HT1080 (cell line): ENCODE measurements at places on chromosomes 2 and 18.

DNA sequence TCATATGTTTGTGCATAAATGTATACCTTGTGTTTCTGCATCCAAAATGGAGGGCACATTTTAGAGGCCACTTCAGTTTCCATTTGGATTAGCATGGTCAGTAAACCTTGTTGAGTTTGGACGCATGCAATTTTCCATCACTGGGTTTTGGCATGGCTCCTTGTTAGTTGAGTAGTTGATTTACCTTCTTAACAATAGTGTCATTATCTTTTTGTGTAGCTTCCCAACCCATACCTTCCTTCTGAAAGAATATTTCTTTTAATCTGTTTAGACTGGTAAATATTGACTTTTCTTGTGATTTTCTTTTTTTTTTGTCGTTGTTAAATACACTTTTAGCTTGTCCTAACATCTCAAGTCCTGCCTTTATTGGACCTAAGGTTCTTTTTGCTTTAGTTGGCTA is 15.5 kb downstream of the RPIA start:
- DNase-seq = no peak

- DNase-seq = no peak
These were observed 68.3 kb upstream of the ZNF397 start for GRCh38 chr18:35172451-35173035.

DNA sequence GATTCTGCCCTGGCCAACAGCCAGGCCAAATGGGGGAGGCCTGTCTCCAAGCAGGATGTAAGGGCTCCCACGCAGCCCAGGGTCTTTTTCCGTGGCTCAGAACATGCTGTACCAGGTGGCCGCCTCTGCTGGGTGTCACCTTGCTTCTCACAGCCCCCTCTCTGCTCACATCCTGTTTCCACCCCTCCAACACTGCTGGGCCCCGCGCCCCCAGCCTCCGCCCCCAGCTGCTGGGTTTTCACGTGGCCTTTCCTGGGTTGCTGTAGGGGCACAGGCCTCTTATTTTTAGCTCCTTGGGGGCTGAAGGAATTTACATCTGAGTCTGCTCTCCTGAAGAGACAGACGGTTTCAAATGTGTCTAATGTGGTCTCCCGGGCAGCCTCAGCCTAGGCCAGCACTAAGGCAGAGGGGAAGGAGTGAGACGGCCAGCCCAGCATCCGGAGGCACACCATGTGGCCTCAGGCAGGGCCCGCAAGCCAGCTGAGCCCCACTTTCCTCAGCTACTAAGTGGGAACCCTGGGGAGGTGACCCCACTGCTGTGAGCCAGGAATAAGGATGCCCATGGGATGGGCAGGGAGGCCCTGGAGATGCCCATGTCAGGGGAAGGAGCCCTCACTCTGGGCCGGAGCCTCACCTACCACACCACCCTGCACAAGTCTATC is 18.7 kb upstream of the DUSP2 start:
- no peak for DNase-seq

DNA sequence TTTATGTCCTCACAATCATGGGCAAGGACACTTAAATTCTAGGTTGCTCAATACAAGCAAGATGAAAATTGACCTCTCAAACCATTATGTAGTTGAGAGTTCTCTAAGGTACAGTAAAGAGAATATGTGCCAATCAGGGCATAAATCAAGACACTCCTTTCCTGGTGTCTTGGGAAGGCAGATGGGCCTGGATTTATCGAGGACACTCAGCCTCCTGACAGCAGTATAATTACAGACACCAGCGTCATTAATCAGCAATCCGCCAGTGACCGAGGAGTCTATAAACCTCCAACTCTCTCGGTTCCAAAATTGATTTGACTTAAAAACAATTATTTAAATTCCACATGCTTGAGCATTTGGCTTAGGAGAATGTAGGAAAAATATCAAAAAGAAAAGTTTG is 75.7 kb upstream of the DAPL1 start:
- DNase-seq = no peak

GRCh38 chr18:29838556-29838955 is 1204.0 kb downstream of the DSC3 start:
- no peak for DNase-seq

DNA sequence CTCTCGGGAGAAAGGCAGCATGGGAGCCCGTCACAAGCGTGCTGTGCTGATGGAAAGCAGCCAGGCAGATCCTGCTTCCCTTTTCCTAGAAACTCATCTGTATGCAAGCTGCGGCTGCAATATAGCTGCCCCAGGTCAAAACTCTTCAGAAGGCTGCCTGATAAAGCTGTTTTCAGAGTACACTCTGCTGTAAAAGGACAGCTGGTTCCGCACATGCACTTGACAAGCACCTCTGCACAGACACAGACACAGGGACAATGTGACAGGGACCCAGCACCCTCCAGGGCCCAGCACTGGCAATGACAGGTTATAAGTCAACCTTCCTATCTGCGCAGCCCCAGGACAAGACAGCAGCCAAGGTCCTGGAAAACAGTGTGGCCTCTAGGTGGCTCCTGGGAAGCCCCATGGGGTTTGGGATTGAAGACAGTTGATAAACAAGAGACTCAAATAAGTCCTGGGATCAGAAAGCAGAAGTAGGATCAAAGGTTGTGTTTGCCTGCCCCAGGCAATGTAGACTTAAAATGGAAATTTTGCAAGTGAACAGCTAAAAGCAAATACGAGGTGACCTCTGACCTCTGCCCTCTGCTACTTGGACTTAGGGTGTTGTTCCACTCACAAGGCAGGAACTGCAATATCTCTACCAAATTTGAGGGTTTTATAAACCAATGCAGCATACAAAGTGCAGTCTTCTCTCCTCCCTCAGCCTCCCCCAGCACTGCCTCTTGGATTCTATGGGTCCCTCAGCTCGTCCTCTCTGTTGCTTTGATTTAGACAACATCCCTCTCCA is 16.9 kb downstream of the SLC66A2 start:
- no peak for DNase-seq

- DNase-seq = peak; percentile 28
These were observed 257.1 kb upstream of the SPOPL start for GRCh38 chr2:138244501-138244925.

DNA sequence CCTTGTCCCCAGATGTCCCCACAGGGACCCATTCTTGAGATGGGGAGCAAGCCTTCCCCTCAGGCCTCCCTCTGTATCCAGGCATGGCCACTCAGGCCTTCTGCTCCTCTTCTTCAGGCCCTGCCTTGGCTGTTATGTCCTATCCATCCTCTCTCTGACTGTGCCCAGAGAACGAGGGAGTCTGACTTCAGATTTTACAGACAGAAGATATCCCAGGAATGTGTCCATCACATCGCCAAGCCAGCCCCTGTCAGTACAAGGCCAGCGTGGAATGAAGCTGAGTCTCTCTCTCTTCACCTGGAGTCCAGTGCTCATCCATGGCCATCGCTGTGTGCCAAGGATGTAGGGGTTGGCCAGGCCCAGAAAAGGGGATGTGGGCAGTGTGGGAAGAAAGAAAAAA is 57.6 kb downstream of the SDC1 start:
- DNase-seq = no peak

GRCh38 chr2:152415231-152415642 is 80.3 kb downstream of the FMNL2 start:
- DNase-seq = peak; percentile 51

GRCh38 chr2:132943829-132944228 is 273.8 kb upstream of the LYPD1 start:
- DNase-seq = peak; percentile 10

- DNase-seq = no peak
These were observed 95.2 kb downstream of the TTC32 start for GRCh38 chr2:19806591-19806990.

- no peak for DNase-seq
These were observed 46.4 kb upstream of the GALNT3 start for GRCh38 chr2:165840333-165840958.

DNA sequence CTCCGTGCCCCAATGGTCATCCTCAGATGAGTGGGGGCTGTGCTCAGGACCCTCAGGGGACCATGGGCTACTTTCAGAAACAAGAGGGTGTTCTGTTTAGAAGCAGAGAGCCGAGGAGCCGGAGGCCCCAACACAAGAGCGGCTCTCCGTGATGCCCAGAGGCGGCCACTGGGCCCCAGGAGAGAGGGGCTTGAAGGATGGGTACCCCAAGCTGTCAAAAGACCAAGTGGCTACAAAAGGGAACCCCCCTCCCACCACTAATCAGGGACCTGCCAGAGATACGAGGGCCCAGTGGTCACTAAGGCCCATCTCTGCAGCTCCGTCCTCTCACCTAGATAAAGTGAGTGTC is 93.6 kb downstream of the HDAC4 start:
- no peak for DNase-seq

DNA sequence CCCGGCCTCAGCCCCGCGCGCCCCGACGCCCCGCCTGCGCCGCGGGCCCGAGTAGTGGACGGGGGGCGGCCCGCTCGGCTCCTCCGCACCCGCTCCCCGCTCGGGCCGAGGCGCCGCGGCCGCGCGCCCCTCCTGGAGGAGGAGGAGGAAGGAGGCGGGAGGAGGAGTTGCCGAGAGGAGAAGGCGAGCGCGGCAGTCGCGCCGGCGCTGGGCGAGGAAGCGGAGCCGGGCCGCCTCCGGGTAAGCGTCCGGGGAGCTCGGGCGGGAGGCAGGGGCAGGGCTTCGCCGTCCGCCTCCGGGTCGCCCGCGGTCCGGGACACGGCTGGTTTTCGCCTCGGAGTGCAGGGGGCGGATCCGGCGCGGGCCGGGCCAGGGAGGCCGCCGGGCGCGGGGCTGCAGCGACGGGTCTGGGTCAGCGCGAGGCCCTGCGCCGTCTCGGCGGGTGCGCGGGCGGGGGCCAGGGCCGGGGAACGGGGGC is at the start of gene SOCS6:
TSS of gene SOCS6 (plus strand) at position 195 of the 478 bp plus-strand sequence. CDS start 35,624 bp downstream, outside the sequence.
- DNase-seq = peak; percentile 54

DNA sequence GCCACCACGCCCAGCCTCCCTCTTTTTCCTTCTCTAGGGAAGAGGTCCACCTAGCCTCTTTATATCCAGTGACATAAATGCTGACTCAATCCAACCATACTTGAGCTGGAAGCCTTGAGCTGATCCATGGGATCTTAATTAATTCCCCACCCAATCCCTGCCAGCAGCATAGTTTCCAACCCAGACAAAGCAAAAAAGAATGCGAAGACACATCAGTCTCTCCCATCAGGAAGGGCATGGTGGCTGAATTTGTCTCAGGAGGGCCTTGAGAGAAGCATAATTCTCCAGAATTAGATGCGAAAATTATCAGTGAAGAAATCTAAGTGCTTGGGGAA is 22.5 kb downstream of the CASP10 start:
- no peak for DNase-seq

GRCh38 chr2:131517106-131517831 is 10.4 kb upstream of the CCDC74A start:
- no peak for DNase-seq

DNA sequence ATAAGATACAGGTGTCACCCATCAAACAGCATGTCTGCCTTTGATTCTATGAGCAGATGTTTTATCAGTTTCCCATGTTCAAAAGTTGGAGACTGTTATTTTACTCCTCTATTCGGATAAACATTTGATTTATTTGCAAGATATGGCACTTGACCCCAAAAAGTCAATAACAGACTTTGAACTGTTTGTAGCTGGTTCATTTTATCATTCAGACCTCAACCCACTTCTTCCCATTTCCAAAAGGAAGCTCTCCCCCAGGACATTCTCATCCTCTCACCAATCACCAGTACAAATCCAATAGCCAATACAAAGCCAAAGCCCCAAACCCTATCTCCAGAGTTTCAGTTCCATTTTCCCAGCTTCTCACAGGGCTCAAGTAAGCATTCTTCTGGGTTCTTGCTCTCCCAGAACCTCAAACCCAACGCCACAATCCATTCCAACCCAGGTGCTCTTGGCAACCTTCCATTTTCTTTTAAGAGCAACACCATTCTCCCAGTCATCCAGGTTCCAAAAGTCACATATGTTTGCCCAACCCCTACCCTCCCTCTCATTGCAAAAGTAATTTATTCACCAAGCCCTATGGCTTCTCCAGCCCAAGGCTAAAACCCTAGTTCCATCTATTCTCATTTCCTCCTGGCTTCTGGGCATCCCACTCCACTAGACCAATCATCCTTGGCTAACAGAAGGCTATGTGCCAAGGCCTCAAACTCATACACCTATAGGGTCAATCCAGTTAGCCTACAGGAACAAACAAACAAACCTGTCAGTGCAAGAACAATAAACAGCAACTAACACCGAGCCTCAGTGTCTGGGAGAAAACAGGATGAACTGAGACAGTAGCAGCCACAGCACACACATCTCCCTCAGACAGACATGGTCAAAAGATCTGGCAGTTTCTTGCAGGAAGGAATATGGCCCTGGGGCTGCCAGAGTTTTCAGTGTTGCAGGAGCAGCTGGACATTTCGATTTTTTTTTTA is 9.2 kb downstream of the ACVR1 start:
- DNase-seq = no peak

- DNase-seq = no peak
These were observed 140.1 kb upstream of the ACAA2 start for GRCh38 chr18:49953391-49953790.

DNA sequence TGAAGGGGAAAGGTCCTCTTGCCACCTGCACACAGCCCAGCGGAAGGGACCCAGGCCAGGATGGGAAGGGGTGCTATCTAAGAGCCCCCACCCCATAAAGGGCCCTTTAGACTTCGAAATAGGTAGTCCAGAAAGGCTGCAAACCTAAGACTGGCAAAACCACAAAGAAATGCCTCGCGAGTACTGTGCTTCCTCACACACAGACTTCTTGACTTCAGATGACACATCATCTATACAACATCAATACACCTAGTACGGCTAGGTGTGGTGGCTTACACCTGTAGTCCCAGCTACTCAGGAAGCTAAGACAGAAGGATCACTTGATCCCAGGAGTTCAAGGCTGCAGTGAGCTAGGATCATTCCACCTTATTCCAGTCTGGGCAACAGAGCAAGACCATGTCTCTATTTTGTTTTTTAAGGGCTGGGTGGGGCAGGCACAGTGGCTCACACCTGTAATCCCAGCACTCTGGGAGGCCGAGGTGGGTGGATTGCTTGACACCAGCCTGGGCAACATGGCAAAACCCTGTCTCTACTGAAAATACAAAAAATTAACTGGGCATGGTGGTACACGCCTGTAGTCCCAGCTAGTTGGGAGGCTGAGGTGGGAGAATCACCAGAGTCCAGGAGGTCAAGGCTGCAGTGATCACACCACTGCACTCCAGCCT is 125.8 kb downstream of the CABLES1 start:
- no peak for DNase-seq

GRCh38 chr18:28455971-28456370 is 279.0 kb upstream of the CDH2 start:
- DNase-seq = no peak

- DNase-seq = no peak
These were observed 42.6 kb upstream of the EDAR start for GRCh38 chr2:109031476-109032228.
